ENCODE measurements at places on chromosomes 5 and 9. TPM values are rescaled to one million over a fixed set of nuclear protein-coding genes. Genes with fewer than 3 reads are reported as not detected.

PAEP gene
- not detected for total RNA-seq

AQP3 gene
- total RNA-seq = 29.1 TPM

ADGRD2 gene
- total RNA-seq = not detected

PCDHB2 gene
- total RNA-seq = not detected

RLN2 gene
- 4.5 TPM for total RNA-seq

ATP10B gene
- not detected for total RNA-seq

TNFSF8 gene
- total RNA-seq = 54.2 TPM

FRMPD1 gene
- not detected for total RNA-seq

ZNF608 gene
- total RNA-seq = not detected

SPINK7 gene
- not detected for total RNA-seq

DIPK1B gene
- total RNA-seq = 0.11 TPM

SPINK1 gene
- not detected for total RNA-seq

CKMT2 gene
- total RNA-seq = not detected

GRCh38 chr9:105496826-105497225 lies 49.0 kb downstream of the FSD1L start:
- no peak overlapping the region for H3K27ac ChIP-seq
- H3K27me3 ChIP-seq = no peaks in the 10 kb centered on the region
- H3K4me1 ChIP-seq = no peaks in the 10 kb centered on the region
- H3K36me3 ChIP-seq = peaks cover 5% of the 10 kb centered on the region
- no peak overlapping the region for H3K4me3 ChIP-seq

DNA sequence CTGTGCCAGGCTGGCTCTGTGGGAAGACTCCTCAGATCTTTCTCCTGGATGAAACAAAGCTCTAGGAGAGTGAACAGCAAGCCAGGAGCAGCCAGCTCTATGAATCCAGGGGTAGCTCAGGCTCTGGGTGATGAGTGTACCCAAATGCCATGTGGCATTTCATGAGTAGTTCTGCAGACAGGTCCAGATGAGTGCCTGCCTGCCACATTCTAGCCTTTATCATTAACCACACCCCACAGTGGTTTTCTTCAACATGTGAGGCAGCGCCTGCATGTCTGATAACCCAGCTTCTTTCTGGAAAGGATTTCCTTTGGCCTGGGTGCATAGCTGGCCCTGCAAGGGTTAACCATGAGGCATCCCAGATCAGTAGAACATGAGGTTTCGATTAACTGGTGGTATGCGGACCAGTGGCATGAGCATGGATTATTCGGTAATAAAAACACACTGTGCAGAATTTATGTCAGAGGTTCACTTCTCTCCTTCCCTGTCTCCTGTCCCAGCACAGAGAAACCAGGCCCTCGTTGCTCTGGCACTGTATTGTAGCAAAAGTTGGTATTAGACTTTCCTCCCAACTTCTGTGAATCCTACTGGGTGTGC lies 381.9 kb upstream of the ZNF462 start:
- H3K27me3 ChIP-seq = no peaks in the 10 kb centered on the region
- H3K4me1 ChIP-seq = no peaks in the 10 kb centered on the region
- H3K27ac ChIP-seq = no peak overlapping the region
- no peak overlapping the region for H3K4me3 ChIP-seq

DNA sequence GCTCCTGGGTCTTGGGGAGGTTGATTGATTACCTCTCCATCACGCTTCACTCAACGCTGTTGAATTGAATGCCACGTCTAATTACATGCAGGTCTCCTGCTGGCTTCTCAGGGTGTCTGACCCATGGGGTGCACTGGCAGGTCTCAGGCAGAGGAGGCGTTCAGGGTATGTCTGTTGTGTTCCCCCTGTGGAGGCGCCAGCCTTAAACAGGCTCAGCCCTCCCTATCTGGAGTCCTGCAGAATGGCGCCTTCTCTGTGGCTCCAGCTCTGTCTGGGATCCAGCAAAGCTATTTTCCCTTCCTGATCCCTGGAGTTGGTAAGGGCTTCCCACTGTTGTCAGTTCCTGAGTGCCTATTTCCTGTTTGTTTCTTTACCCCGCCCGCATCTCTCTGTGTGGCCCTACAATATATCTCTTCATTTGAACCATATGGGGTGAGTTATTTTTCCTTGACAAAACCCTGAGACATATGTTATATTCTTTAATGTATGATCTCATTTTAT lies 150.0 kb downstream of the NTRK2 start:
- no peaks in the 10 kb centered on the region for H3K4me1 ChIP-seq
- no peak overlapping the region for H3K4me3 ChIP-seq
- peaks cover 2% of the 10 kb centered on the region for H3K27me3 ChIP-seq
- H3K27ac ChIP-seq = no peak overlapping the region
- H3K36me3 ChIP-seq = no peaks in the 10 kb centered on the region

DNA sequence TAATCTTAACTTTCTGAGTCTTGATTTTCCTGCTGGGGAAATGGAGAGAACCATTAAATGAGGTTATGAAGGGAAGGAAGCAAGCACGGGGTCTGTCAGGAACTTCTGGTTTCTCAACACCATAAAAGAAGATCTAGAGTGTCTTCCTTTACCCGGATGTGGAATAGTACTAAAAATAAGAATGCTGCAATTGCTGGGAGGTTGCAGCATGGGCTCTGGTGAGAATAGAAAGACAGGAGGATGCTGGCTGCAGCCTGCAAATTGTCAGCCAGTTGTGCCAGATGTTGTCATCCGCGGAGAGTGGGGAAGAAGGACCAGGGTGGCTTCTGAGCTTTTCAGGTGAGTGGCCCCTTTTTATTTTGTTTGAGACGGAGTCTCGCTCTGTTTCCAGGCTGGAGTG lies 69.3 kb upstream of the STC2 start:
- no peak for DNase-seq
- peaks cover 5% of the 10 kb centered on the region for H3K27me3 ChIP-seq
- peaks cover 3% of the 10 kb centered on the region for H3K4me1 ChIP-seq
- H3K4me3 ChIP-seq = no peak overlapping the region
- no peak overlapping the region for H3K27ac ChIP-seq
- no peaks in the 10 kb centered on the region for H3K36me3 ChIP-seq

DNA sequence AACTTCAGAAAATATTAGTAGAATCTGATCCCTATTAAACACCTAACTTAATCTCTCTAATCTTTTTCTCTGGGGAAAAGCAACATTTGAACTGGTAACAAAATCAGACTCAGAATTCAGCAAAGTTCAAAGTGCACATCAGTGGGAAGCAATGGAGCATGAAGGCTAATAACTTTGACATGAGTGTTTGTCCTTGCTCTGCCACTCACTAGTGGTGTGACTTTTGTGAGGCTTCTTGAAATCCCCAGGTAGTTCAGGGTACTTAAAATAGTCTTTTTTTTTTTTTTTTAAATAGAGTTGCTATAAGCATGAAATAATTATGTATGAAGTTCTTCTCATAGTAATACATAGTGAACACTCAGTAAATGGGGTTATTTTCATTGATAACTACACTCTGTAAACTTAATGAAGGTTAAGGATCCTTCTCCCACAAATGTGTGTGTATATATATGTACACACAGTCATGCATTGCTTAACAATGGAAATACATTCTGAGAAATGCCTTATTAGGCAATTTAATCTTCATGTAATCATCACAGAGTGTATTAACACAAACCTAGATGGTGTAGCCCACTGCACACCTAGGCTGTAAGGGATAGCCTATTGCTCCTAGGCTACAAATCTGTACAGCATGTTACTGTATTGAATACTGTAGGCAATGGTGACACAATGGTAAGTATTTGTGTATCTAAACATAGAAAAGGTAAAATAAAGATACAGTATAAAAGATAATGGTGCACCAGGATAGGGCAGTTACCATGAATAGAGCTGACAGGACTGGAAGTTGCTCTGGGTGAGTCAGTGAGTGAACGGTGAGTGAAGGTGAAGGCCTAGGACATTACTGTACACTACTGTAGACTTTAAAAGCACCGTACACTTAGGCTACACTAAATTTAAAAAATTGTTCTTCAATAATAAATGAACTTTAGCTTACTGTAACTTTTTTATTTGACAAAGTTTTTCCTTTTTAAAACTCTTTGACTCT lies 73.3 kb upstream of the HMHB1 start:
- no peak overlapping the region for H3K27ac ChIP-seq
- H3K27me3 ChIP-seq = peaks cover 3% of the 10 kb centered on the region
- H3K4me1 ChIP-seq = peaks cover 5% of the 10 kb centered on the region

GRCh38 chr5:56522169-56522568 lies 289.0 kb upstream of the ANKRD55 start:
- H3K27me3 ChIP-seq = no peaks in the 10 kb centered on the region
- H3K4me3 ChIP-seq = no peak overlapping the region
- peaks cover 4% of the 10 kb centered on the region for H3K4me1 ChIP-seq
- H3K27ac ChIP-seq = no peak overlapping the region

DNA sequence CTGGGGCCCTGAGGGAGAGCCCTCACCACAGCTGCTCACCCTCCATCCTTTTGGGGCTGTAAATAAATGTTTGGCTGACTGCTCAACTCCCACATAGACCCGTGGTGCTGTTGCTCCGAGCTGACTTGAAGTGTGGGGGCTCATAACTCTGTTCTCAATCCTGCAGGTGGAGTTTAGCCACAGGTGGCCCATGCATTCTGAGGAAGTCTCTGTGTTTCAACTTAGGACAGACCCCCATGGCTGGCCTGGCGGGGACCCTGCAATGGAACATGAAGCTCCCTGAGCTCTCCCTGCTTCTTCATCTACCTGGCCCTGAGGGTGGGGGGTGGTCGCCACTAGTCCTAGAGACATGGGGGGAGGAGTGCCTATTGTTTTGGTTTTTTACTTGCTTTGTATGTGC lies 19.7 kb downstream of the NDUFS6 start:
- no peak for DNase-seq
- H3K4me1 ChIP-seq = no peaks in the 10 kb centered on the region
- H3K4me3 ChIP-seq = no peak overlapping the region
- no peaks in the 10 kb centered on the region for H3K27me3 ChIP-seq
- H3K27ac ChIP-seq = no peak overlapping the region

GRCh38 chr5:62283005-62283404 lies 23.0 kb upstream of the KIF2A start:
- peaks cover 52% of the 10 kb centered on the region for H3K4me1 ChIP-seq
- peaks cover 52% of the 10 kb centered on the region for H3K36me3 ChIP-seq
- H3K27me3 ChIP-seq = no peaks in the 10 kb centered on the region
- DNase-seq = no peak
- no peak overlapping the region for H3K4me3 ChIP-seq
- H3K27ac ChIP-seq = no peak overlapping the region

DNA sequence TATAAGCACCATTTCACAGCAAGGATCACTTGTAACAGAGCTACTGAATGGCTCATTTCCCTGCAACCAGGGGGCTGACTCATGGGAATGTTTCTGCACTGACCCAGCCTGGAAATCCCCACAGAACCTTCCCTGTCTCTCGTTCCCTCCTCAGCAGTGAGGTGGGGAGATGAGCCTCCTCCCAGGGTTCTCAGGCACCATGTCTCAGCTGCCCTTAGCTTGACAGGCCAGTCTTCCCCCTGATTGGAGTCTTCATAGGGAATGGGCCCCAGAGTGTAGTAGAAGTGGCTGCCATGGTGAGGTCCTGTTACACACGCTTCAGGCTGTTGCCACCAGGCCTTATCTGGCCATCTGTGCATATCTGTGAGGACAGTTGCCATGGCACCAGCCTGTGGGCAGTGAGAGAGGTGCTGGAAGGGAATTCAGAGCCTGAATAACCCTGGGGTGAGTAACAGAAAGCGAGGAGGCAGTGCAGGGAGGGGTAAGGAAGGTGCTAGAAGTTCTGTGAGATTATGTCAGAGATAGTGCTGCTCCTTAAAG lies 324.4 kb downstream of the ENC1 start:
- H3K27ac ChIP-seq = no peak overlapping the region
- H3K36me3 ChIP-seq = no peaks in the 10 kb centered on the region
- no peak overlapping the region for H3K4me3 ChIP-seq
- peaks cover 5% of the 10 kb centered on the region for H3K27me3 ChIP-seq

DNA sequence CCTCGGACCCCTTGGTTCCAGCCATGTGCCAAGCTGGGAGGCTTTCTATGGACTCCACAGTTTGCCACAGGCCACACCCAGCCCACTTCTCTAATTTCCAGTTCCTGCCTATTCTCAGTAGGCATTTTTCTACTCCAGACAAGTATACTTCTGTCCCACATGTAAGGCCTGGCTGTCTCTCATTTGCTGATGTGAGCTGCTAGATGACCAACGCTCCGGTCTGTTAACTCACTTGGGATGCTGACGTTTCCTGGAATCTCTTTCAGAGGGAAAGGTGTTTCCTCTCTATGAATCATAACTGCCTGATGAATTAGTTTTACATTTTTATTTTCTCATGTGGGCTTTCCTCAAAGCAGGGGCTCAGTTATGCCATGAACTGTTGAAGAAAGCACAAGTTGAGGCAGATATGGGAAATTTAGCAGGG lies 36.3 kb downstream of the ERGIC1 start:
- no peak overlapping the region for H3K27ac ChIP-seq
- H3K36me3 ChIP-seq = peaks cover 4% of the 10 kb centered on the region
- no peak overlapping the region for H3K4me3 ChIP-seq
- DNase-seq = no peak
- peaks cover 15% of the 10 kb centered on the region for H3K4me1 ChIP-seq

DNA sequence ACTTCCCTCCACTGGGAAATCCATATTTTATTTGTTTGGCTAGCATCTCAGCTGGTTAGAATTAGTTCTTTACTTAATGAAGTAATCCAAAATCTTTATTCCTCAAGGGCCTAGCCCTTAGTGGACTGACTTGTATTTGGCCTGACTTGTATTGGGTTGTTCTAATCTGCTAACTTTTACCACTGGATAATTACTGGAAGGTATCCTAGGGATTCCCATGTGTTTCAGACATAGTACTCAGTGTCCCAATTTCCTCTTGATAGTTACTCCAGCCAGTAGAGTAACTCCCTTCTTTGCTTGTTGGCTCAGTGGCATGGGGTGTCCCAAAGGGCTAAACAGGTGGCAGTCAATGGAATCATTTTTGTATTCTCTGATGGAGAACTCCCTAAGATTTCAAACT lies 156.0 kb downstream of the DCP2 start:
- H3K4me3 ChIP-seq = no peak overlapping the region
- no peak for DNase-seq
- H3K36me3 ChIP-seq = no peaks in the 10 kb centered on the region
- H3K27ac ChIP-seq = no peak overlapping the region
- no peaks in the 10 kb centered on the region for H3K27me3 ChIP-seq

GRCh38 chr9:14107977-14108376 lies 206.0 kb downstream of the NFIB start:
- no peaks in the 10 kb centered on the region for H3K27me3 ChIP-seq
- no peaks in the 10 kb centered on the region for H3K36me3 ChIP-seq
- H3K4me1 ChIP-seq = no peaks in the 10 kb centered on the region
- no peak overlapping the region for H3K4me3 ChIP-seq

GRCh38 chr9:126613651-126614050 lies at the start of gene LMX1B:
Gene LMX1B, plus strand, starts transcription at chr9:126613928. Its CDS starts 522 bp downstream, at chr9:126614450.
- peaks cover 74% of the 10 kb centered on the region for H3K27me3 ChIP-seq
- peak within 1 kb of the TSS; percentile 51 for H3K27ac ChIP-seq
- H3K4me3 ChIP-seq = peak within 1 kb of the TSS; percentile 57
- H3K36me3 ChIP-seq = no peaks in the 10 kb centered on the region

DNA sequence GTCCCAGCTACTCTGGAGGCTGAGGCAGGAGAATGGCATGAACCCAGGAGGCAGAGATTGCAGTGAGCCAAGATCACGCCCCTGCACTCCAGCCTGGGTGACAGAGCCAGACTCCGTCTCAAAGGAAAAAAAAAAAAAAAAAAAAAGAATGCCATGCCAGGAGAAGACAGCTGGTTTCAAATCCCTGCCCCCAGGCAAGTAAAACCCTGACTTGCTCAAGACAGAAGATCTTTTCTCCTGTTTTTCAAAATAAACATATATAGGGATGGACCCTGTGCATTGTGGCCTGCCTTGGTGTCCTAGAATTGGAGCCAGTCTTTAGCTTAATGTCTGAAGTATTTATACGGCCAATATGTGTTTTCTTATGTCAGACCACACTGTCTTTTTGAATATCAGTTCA lies 177.1 kb downstream of the NR3C1 start:
- no peak overlapping the region for H3K27ac ChIP-seq
- peaks cover 17% of the 10 kb centered on the region for H3K36me3 ChIP-seq
- H3K27me3 ChIP-seq = no peaks in the 10 kb centered on the region
- H3K4me3 ChIP-seq = no peak overlapping the region

- peaks cover 7% of the 10 kb centered on the region for H3K36me3 ChIP-seq
- H3K4me3 ChIP-seq = no peak overlapping the region
- DNase-seq = no peak
- H3K27me3 ChIP-seq = no peaks in the 10 kb centered on the region
- H3K4me1 ChIP-seq = peaks cover 4% of the 10 kb centered on the region
Observed at GRCh38 chr9:129148463-129149204, 29.4 kb downstream of the IER5L start.
